ENCODE measurements at places on chromosomes 3 and 15.

- no peak for DNase-seq
Observed at GRCh38 chr15:69454953-69455352, 2.3 kb downstream of the RPLP1 start.

- no peak for DNase-seq
Observed at GRCh38 chr3:47035645-47036044, 56.2 kb downstream of the NBEAL2 start.

DNA sequence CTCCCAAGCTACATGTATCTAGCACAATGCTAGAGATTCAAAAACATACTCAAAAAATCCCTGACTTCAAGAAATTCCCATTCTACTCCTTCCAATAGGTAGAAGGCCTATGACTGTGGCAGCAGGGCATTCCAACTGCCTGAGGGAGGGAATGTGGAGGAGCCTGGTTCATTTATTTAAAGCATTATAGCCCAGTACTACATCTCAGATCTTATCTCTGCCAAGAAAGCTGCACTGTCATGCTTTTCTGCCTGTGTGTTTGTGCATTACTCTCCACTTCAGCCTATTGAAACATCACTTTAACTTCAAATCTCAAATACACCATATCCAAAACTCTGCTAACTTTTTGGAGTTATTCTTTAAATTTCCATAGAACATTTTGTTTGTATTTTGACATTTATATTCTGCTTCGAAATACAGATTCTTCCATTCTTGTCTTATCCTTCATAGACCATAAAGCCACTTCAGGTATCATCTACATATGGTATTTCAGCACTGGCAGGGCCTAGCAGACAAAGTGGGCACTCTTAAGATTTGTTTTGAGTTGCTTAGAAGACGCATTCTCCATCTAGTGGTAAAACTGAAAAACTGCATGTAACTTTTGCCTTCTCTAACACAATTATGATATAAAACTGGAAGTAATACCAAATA lies 59.1 kb upstream of the NEDD4 start:
- DNase-seq: peak; percentile 46

- DNase-seq: no peak
Observed at GRCh38 chr3:151644020-151644620, 89.6 kb upstream of the AADACL2 start.

DNA sequence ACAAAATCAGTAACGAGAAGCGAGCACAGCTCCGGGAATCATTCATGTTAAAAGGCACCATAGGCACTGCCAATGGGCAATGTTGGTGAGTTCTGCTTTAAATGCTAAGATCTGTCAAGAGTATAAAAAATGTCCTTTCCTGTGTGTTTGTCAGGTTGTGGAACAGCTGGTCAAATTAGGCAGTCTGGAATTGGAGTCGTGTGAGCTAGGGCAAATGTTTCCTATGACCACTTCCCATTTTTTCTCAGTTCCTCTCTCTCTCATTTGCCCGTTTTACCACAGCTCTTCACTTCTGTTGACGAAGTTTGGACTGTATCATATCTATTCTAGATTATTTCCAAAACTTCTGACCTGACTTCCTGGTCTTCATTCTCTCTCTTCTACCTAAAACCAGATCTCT lies 60.8 kb upstream of the GOLIM4 start:
- no peak for DNase-seq

GRCh38 chr3:158355623-158356588 lies 215.1 kb upstream of the MLF1 start:
- DNase-seq: no peak

DNA sequence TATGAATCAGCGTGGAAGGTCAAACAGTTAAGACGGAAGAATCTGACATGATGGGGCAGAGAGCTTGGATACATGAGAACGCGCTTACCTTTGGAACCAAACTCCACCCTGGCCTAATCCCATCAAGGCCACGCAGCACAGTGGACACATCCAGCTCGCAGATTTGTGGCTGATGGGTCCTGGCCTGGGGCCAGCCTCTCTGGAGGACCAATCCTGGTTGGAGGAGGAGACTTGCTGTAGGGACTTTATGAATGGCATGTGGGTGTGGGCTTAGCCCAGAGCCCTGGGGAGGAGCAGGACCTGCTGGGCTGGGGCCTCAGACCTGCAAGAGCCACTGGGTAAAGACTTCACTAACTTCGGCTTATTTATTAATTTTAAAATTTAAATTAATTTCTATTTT lies 73.4 kb upstream of the ANKRD34C start:
- no peak for DNase-seq

- no peak for DNase-seq
Observed at GRCh38 chr3:134030379-134031347, 938 bp upstream of the SLCO2A1 start.

DNA sequence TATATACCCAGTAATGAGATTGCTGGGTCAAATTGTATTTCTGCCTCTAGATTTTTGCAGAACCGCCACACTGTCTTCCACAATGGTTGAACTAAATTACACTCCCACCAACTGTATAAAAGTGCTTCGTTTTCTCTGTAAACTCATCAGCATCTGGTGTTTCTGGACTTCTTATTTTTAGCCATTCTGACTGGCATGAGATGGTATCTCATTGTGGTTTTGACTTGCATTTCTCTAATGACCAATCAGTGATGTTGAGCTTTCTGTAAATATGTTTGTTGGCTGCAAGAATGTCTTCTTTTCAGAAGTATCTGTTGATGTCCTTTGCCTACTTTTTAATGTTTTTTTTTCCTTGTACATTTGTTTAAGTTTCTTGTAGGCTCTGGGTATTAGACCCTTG lies 182.9 kb upstream of the TRIM42 start:
- no peak for DNase-seq

- DNase-seq: no peak
Observed at GRCh38 chr15:52804526-52805081, 14.5 kb upstream of the ONECUT1 start.

DNA sequence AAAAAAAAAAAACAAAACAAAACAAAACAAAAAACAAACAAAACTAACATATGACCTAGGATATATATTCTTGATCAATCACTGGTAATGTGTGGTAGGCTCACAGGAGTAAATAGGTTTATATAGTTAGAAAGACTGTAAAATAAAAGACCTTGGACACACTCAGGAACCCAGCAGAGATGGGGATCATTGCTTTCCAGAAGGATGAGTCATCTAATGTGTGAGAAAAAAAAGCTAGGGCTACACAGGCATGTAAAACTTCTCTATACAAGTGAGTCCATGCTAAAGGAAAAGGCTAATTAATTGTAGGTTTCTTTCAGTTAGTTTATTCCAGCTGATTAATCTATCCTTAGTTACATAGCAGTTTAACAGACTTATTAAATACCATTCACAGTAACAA lies 710.3 kb upstream of the ARPP21 start:
- peak; percentile 25 for DNase-seq

- no peak for DNase-seq
Observed at GRCh38 chr3:18645619-18646018, 220.5 kb upstream of the SATB1 start.

DNA sequence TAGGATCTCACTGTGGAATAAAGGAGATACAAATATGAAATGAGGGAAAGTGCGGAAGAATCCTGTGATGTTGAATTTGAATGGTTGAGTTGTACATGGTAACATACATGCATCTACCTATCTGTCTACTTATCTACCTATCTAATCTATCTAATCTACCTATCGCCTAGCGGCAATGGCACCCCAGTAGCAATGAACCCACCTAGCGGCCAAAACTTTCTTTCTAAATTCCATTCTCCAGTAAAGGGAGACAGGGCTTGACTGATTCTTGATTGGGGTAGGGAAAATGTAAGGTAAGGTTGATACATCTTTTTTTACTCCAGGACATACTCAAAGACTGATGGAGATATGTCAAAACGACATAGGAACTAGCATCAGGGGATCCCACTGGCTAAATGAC lies 345.0 kb downstream of the FHIT start:
- no peak for DNase-seq

DNA sequence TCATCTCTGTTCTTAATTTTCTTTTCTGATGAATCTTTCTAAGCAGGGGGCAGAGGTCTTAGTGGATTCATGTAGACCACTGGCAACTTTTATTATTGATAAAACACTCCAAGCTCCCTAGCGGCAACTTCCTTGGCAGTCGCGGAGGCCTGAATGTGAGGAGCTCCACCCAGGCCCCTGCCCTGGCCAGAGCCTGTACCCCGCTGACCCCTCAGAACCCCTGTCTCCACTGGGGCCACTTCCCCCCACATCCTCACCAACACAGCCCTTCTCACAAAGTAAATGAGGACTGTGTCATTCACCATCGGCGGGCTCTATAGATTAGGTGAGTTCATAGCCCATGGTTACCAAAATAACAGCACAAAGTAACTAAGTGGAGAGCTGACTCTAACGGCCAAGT lies 111.6 kb downstream of the TPRA1 start:
- DNase-seq: no peak

DNA sequence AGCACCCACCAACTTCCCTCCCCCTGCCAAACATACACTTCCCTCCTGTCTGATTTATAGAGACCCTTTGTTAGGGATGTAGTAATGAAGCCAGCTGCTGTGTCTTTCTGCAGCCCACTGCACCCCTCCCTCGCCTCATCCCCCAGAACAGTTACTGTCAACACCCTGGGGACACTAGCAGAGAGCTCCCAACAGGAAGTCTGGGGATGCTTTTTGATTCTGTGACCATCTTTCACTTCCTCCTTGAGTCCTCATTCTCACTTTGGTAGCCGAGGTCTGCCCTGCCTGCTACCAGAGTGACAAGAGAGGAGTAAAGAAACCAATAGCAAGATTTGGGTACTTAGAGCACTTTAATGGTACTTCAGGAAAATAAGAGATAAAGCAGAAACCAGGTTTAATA lies 201.6 kb downstream of the SATB1 start:
- no peak for DNase-seq

DNA sequence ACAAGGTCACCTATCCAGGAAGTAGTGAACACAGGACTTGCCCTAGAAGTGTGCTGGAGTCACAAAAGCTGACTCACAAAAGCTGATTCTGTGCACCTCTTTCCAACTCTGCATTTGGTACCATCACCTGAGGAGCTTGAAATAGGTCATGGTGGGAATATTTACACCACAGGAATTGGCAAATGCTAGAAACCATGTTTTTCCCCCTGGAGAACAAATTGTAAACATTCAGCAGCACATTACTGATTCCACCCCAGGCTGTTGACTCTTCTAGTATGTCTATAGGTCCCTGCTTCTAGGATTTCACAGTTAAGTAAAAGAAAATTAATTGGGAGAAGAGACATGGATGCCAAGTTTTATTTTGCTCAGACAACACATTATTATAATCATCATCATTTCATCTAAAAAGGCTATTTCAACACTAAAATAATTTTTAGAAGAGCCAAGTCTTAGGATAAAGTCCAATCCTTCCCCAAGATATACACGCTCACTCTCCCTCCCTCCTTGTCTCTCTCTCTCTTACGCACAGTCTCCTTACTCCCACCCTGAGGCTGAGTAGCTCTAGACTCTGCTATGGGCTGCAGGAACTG lies 24.7 kb downstream of the CACNA2D2 start:
- DNase-seq: no peak

DNA sequence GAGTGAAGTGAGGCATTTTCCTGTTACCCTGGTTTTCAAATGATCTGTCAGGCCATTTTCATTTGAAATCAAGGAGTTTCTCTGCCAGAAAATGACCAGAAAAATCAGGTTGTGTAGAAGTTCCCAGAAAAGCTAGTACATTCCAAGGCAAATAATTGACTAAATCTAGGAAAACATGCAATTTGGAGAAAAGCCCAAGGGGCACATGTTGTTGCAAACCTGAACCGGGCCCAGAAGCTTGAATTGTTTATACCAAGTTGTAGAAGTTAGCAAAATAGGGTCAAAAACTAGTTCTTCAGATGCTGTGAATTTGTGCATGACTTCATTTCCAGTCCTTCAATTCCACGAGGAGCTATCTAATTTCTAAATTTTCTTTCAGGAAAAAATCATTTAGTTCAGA lies 31.0 kb downstream of the TRIM42 start:
- DNase-seq: no peak

DNA sequence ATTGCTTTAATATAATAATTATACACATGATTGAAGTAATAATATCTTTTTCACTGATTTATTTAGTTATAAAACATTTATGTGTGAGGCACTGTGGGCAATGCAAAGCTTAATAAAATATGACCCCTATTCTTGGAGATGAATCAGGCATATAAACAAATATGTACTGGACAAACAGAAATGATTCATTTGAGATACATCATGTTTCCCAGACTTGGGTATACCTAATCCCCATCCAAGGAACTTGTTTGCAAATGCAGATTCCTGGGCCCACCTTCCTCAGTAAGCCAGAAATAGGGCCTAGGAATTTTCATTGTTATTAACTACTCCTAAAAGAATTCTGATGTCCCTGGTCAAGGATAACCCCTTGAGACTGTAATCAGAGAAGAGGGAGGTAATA lies 184.2 kb downstream of the CHL1 start:
- DNase-seq: no peak

GRCh38 chr3:158101335-158102241 lies 4.6 kb downstream of the SHOX2 start:
- no peak for DNase-seq

DNA sequence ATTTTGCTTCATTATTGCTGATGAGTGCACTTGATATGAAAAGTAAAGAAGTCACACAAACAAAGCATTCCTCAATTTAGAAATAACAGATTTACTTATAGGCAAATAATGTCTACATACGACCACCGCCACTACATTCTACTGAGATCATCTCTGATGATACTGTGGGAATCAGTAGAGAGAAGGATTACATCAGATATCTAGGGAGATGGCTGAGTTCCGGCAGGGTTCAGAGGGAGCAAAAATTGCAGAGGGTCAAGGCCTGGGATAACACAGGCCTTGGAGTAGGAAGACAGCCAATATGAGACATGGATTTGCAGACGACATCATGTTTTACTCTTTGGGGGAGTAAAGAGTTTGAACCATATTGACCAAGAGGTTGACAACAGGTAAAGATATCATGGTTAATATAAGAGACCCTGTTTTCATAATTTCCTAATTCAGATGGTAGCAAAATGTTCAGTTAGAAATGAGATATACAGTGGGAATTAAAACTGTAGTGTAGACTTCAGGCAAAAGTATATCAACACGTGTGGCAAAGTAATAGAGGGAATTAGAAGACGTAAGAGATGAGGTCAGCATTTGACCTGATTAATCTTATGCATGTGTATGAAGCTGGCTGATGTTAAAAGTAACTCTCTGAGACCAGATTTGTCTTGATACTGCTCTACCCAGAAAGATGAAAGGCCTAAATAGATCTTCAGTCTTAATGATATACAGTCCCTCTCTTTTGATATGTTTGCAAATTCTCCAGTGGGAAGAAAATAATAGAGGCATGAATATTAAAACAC lies 15.6 kb downstream of the LSAMP start:
- no peak for DNase-seq

DNA sequence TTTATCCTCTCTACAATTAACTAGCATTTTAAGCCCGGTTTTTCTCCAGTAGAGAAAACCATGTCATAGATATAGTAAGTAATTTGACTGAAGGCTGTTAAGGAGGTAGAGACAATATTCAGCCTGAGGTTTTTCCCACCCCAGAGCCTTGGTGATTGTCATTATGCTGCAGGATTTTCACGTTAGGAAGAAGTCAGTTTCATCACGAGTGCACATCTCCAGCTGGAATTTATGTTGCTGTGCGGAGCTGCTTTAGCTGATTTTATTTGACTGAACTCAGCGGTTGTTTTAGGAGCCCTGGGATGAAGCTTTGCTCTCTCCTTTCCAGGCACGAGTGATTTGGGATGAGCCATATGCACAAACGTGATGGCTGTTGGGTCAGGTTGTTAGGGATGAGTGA lies 271.3 kb upstream of the RGMA start:
- no peak for DNase-seq

Data from A172 (cell line).